ENCODE measurements at places on chromosomes 16 and 17.
A peak's percentile ranks its signal among the peaks of the same experiment; 100 is the strongest.

GRCh38 chr16:57694725-57695679 lies at the start of gene DRC7:
Gene DRC7, plus strand, starts transcription at chr16:57694806. Its CDS starts 3,144 bp downstream, at chr16:57697950.
- peak; percentile 76 for DNase-seq

GRCh38 chr17:78766743-78767294 lies 15.3 kb downstream of the CYTH1 start:
- no peak for DNase-seq

GRCh38 chr17:77863814-77864161 lies 94.7 kb upstream of the TNRC6C start:
- DNase-seq: peak; percentile 66

- DNase-seq: no peak
Observed at GRCh38 chr16:49763826-49764225, 92.1 kb downstream of the ZNF423 start.

GRCh38 chr16:88489163-88489741 lies 36.2 kb downstream of the ZFPM1 start:
- no peak for DNase-seq

DNA sequence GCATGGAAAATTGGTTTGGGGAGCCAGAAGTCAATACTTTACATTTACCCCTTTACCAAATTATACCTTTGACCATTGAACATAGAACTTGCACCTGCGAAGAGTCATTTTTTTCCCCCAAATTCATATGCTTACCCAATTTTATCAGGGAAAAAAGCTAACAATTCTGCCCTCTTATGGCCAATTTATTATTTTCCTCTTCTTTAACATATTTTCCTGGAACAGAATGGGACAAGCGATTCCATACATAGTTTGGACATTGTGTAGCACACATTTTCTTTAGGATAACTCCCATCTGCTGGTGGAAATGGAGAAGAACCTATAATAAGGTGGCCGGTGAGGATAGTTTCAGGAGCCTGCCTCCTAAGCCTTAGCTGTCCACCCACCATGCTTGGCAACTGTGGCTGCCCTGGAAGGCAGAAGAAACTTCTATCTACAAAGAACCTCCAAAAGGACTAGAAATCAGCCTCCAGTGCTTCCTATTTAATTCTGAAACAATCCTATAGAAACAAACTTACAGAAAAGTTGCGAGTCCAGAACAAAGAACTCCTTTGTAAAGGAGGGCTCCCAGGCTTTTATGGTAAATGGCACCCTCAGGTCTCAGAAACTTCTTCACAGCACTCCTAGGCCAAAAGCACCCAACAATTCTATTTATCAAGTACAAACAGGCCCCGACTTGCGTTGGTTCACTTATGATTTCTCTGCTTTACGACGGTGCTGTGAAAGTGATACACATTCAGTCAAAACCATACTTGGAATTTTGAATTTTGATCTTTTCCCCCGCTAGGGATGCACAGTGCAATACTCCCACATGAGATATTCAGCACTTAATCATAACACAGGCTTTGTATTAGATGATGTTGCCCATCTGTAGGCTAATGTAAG lies 64.1 kb upstream of the CACNG4 start:
- DNase-seq: no peak

DNA sequence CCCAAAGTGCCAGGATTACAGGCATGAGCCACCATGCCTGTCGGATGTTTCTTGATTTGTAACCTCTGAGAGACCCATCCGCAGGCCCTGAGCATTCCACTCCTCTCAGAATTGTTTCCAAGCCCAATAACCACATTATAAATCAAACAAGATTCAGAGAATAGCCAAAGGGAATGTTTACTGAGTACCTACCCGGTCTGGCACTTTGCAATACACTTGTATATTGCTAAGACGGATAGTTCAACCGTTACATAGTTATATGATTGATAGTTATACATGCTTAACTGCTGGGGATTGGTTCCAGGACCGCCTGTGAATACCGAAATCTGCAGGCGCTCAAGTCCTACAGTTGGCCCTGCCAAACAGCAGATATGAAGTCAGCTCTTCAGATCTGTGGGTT lies 3.0 kb upstream of the KAT8 start:
- no peak for DNase-seq

DNA sequence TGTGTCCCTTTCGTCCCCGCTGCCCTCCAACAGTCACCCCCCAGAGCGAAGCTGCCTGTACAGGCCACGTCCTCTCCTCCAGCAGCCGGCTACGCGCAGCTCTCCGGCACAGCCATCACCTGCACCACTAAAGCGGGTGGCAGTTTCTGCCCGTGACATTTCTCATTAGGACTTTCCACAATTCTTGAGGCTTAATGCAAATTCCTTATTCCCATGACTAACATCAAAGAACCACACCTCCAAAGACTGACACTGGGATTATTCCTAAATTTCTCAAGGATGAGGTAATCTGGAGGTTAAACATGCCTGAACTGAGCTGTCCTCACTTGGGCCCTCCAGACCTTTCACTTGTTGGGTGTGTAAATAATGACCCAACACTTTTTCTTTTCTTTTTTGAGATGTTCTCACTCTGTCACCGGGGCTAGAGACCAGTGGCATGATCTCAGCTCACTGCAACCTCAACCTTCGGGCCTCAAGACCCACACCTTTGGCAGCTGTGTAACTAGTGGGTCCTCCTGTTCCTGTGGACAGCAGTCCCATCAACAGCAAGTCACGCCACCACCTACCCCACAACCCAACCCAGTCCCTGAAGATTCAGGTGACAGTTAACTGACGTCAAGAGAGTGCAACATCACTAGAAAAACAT lies 11.7 kb downstream of the ANKRD11 start:
- DNase-seq: no peak

DNA sequence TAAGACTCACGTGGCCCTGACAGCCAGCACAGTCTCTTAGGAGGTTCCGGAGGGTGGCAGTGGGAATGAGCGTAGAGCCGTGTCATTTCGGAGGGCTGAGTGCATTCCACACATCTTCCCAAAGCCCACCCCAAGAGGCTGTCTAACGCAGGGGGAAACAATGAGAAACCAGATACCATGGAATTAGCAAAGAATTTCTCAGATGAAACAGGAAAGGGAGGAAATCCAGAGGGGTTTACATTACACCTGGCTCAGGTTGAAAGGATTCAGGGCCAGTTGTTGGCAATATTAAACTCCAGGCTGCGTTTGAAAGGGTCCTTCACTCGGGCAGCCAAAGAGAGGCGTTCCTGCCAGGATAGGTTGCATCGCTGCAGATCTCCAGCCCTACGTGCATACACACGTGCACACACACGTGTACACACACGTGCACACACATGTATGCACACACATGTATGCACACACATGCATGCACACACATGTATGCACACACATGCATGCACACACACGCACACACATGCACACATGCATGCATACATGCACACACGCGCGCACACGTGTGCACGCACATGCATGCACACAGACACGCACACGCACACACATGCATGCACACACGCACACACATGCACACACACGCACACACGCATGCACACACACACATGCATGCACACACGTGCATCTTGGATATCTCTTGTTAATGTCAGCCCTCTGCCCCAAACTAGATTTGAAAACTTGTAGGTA lies 12.2 kb downstream of the CBX4 start:
- DNase-seq: no peak

- DNase-seq: no peak
Observed at GRCh38 chr17:8537734-8538133, 92.8 kb downstream of the MYH10 start.

DNA sequence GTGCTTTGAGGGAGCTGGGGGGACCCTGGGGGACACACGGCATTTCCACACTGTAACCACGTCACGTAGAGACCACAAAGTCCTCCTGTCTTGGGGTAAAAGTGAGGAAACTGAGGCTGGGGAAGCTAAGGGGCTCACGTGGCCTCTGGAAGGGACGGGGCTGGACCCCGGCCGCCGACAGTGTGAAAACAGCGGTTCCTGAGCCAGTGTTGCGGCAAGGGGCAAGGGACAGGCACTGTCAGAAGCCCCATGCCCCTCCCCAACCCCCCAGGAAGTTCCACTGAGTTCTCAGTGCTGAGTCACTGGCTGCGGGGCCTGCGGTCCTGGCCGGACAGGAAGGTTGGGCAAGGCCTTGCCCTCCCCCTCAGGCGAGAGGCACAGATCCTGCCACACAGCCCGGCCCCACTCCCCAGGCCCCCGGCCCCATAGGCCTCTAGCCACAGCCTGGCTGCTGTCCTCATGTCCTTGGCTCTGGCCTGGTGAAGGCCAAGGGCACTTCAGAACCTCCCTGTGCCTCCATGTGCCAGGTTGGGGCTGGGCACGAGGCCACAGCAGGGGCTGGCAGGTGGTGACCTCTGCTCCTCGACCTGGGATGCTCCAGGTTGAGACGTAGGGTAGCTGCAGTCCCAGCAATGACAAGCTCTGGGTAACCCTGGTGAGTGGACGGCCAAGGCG lies 5.0 kb upstream of the CCDC57 start:
- DNase-seq: no peak

- DNase-seq: no peak
Observed at GRCh38 chr17:41814195-41814594, 1.4 kb downstream of the FKBP10 start.

GRCh38 chr17:72926171-72926570 lies 166.3 kb downstream of the SLC39A11 start:
- DNase-seq: no peak

DNA sequence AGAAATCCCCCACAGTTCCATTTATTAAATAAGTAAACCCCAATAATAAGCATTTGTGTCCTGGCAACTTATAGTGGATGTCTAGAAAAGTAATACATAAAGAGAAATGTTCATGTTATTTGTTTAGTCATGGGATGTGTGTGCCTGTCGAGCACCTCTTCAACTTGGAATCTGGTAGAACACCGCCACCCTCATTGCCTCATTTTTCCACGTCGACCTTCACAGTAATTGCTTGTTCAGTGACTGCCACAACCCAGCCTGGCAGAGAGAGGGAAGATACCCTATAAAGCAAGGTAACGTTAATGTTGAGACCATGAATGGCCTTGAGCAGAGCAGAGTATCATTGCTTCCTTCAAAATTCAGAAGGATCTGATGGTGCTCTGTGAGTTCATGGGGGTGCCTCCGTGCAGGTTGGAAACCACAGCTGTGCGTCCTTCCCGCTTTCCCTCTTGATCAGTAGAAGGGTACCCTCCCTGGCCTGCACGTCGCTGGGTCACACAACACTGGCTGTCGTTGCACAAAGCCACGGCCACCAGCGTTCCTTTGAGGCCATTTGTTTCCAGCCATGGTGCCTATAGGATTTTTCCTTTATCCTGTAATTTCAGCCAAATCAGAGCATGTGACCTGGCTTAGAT lies 3.7 kb upstream of the DNASE1 start:
- DNase-seq: no peak

DNA sequence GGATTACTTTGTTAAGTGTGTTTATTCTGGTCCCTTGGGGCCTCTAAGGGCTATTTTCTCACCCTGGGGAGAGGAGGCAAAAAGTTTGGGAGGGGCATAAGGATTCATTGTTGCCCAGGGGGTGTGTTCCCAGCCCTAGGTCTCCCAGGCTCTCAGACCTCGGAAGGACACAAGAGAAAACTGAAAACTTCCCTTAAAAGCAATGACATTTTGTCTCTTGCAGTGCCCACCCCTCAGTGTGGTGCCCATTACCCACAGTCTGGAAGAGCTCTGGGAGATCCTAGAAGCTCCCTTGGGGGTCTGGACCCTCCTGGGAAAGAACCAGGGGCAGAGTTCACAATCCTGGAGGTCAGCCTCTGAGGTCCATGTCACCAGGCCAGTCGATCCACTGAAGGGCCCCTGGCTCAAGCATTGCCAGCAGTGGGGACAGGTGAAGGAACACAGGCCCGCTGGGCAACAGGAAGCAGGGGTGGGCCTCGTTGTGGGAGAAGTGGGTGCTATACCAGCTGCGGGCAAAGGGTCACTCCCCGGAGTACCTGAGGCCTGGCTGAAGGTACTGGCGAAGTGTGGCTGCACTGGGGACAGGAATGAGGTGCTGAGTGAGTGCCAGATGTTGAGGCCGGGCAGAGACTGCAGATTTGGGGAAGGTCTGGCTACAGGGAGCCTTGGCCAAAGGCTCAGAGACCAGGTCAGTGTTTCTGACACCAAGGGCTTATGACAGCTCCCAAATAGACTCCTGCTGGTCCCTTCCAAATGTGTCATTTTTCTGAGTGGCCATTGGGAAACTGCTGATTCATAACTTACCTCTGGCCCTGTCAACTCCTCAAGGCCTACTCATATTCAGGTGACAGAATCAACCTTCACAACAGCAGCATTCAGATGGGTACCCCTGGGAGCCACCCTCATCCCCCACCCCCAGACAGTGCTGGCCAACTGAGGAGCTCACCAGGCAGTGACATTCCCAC lies 4.6 kb upstream of the ZNF747 start:
- DNase-seq: no peak

- DNase-seq: no peak
Observed at GRCh38 chr17:67051837-67052236, 7.5 kb downstream of the CACNG1 start.

DNA sequence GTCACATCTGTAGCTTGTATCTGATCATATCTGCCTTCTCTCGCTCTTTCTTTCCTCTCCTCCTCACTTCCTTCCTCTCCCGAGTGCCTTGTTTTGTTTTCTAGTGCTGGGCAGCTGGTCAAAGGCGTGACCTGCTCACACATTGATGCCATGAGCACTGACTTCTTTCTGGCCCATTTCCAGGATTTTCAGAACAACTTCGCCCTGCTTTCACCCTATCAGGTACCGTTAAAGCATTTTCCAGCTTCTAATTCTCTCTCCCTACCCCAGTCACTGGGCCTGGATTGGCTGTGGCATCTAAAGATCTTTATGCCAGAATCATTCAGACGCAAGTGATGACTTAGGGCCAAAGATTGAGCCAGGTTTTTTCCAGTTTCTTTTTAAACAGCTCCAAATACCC lies 55.5 kb downstream of the OTOA start:
- DNase-seq: no peak

DNA sequence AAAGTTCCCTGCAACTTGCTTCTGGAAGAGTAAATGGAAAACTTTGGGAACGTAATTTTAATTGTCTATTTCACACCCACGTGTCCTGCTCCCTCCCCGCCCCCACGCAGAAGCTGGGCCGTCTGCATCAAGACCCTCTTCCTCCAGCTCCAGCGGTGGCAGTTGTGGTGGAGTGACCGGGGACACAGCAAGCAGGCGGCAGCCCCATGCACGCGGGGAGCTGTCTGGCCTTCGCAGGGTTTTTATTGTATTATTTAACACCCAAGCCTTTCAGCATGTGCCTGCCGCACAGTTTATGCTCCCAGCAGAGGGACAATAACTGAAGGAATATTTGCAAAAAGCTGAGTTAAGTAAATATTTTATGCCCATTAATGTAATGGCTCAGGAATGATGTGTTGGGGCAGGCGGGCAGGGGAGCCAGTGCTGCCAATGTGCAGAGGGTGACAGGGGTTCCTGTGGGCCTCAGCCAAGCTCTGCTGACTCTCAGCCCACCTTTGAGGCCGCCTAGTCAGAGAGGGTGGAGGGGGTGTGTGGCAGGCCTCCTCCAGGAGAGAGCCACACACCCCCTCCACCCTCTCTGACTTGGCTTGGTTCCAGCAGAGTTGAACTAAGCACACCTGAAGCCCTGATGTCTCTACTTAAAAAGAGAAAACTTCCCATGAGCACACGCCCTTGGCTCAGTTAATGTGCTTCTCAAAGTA lies 32.4 kb upstream of the ENPP7 start:
- DNase-seq: no peak

- DNase-seq: no peak
Observed at GRCh38 chr16:78669994-78670393, 570.5 kb downstream of the WWOX start.
